CD4-positive, alpha-beta T cell treated with Interferon gamma for 1 hour (primary cell): ENCODE measurements at places on chromosomes 3 and 15.

DNA sequence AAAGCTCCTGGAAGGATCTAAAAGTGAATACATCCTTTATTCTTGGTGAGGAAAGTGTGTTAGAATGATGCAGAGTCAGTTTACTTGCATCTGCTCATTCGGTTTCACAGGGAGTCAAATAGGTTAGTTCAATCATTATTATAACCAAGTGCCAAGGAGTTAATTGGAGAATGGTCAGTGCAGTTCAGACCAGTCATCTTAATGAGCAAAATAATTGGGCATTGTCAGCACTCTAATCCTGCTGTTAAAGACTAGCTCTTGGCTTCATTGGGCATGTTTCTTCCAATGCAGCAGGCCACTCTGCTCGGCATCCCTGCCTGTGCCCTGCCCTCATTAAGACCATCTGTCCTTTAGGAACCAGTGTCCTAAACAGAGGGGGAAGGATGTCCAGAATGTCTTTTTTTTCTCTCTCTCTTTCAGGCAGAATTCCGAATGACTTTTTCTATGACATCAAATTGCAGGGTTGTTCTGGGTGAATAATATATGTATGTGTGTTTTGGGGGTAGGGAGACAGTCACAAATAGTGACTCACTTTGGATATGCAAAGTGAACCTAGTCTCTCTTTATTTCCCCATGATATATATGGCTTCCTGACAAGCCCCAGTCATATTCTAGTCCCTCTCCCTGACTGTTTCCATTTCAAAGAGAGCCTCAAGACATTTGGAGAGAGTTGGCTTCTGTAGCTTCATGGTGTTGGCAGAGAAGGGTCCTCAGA, 205.4 kb upstream of the TRIM42 start:
- no peak for DNase-seq

- no peak for DNase-seq
These were observed 581.4 kb downstream of the MECOM start for GRCh38 chr3:169082076-169082475.

DNA sequence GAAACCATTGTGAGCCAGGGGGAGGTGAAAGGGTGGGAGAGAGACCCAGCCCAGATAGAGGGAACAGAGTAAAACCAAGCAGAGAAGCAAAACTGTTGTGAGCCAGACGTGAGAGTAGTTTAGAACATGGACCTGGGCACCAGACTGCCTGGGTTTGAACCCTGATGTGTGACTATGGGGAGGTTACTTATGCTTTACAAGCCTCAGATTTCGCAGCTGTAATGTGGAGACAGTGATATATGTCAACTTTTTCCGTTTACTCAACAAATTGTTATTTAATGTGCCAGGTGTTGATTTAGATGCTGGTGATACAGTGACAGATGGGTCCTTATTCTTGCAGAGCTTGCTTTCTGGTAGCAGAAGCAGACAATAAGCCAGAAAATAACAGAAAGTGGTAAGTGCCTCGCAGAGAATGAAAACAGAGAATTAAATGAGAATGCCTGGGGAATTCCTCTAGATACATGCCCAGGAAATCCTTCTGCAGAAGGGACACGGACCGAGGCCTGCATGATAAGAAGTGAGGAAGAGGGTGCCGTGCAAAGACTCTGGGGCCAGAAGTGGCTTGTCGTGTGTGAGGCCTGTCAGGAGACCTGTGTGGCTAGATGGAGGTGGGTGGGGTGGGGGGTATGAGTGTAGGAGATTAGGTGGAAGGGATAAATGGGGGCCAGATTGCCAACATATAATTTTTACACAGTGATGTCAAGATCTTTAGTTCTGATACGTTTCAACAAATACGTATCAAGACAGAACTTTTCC, 15.0 kb downstream of the KAT2B start:
- no peak for DNase-seq

GRCh38 chr3:162643245-162643644, 1146.6 kb downstream of the OTOL1 start:
- no peak for DNase-seq

DNA sequence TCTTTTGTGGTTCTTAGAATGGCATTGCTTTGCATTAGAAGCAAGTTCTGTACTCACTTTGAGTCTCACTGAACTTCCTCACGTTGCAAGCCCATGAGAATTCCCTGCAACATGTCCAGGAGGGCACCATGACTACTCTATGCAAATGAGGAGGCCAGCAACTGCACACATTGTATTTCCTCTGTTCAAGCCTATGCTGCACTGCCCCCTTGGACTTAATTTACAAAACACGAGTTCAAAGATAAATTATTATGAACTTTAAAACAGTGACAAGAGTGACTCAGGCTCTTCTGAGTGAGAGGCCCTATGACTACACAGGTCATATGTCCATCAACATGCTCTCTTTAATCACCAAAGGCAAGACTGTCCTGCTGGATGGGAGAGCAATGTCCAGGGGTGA, 484.2 kb upstream of the ATP11B start:
- DNase-seq: no peak

GRCh38 chr3:12336099-12336498, 47.2 kb downstream of the PPARG start:
- DNase-seq: no peak

- no peak for DNase-seq
These were observed 12.9 kb downstream of the GABRB3 start for GRCh38 chr15:26759986-26760385.

- DNase-seq: no peak
These were observed 59.7 kb downstream of the GRIP2 start for GRCh38 chr3:14480207-14481017.

DNA sequence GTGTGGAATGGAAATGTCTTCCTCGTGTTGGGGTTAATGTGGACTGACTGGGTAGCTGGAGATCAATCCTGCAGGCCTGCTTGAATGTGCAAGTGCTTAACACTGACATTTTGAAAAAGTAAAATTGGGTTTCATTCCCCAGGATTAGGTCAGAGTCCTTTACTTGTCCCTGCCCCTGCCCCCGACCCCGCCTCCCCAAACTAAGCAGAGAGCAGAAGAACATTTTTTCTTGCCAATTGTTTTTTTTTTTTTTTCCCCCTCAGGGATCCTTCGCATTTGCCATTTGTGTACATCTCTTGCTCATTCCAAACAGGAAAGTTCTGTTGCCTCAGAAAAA, 147.0 kb upstream of the NR2F2 start:
- DNase-seq: no peak

DNA sequence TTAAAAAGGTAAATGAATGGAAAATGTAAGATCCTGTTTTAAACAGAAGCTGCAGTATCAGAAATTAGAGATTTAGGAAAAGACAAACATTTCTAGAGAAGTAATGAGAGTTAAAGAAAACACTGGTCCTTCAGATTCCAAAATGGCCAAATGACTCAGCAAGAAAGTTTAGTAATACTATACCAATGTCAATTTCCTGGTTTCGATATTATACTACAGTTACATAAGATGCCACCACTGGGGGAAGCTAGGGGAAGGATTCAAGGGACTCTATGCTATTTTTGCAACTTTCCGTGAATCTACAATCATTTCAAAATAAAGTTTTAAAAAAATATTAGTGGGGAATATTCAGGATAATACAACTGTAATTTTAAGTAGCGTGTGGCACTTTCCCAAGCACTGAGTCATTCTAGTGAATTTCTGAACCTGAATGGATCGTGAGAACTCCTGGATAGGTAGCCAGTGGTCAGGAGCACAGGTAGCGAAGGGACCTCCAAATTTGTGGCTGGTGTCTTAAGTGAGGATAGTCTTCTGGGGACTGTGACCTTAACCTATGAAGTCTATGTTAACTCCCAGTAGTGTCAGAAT, 37.6 kb downstream of the TMCC1 start:
- DNase-seq: no peak

GRCh38 chr3:45644791-45645201, 44.4 kb upstream of the SACM1L start:
- no peak for DNase-seq

DNA sequence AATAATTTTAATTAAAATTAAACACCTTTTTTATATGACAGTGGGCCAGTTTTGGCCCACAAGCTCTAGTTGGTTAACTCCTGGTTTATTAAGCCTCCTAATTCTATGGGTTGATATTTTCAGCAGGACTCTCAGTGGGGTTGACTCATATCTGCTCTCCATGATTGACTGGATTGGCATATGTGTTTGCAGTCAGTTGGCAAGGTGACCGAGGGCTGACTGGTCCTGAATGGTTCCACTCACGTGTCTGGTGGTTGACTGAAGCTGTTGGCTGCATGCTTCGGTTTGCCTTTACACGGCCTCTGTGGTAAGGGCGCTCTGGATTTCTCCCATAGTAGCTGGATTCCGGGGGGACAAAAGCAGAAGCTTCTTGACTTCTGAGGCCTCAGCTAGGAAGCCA, 65.3 kb upstream of the ZNF280D start:
- DNase-seq: no peak

DNA sequence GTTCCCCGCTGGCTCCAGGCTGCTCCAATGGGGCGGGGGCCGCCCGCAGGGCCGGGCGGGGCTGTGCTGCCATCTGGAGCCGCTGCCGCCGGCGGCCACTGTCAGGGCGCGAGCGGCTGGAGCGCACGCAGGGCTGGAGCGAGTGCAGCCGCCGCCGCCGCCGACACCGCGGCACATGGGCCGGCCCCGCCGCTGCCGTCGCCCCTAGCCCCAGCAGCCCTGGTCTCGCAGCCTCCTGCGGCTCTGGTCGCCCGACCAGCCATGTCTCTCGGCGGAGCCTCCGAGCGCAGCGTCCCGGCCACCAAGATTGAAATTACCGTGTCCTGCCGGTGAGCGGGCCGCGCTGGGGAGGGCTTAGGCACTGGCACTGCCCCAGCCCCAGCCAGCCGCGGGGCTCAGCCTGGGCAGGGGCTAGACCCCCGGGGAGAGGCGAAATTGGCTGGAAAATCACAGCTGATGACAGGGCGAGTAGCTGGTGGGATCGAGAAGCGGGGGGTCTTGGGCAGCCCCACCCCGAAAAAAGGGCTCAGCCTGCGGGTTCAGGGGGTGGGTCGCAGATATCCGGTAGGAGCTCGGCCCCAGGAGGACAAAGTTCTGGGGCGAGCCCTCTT, at the start of gene CPNE9:
Gene CPNE9, plus strand, starts transcription at position 98 of the 611 bp plus-strand sequence. Its CDS starts 164 bp downstream, at position 262.
- no peak for DNase-seq

DNA sequence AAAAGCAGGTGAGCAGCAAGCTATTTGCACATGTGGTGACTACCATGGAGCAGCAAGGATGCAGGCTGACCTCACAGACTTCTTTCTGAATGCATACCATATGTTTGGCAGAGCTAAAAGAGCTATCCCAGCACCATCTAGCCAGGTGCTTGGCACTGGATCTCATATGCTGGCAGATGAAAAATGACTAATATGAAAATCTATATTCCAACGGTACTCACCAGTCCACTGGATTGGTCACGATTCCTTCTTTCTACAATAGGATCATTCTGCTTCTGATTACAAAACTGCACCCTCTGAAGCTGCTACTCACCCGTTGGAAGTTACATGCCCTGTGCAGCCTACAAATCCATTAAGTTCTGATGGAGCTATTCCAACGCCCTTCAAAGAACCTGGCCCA, 714.3 kb upstream of the CFAP20DC start:
- no peak for DNase-seq

- DNase-seq: no peak
These were observed 747 bp downstream of the NSUN3 start for GRCh38 chr3:94063496-94064119.

- DNase-seq: peak; percentile 81
These were observed at the start of gene VWA5B2 for GRCh38 chr3:184229394-184230080. Gene VWA5B2, plus strand, starts transcription at chr3:184229585. Its CDS starts 944 bp downstream, at chr3:184230529.

- peak; percentile 14 for DNase-seq
These were observed 22.0 kb downstream of the SLC9A9 start for GRCh38 chr3:143826296-143826695.

DNA sequence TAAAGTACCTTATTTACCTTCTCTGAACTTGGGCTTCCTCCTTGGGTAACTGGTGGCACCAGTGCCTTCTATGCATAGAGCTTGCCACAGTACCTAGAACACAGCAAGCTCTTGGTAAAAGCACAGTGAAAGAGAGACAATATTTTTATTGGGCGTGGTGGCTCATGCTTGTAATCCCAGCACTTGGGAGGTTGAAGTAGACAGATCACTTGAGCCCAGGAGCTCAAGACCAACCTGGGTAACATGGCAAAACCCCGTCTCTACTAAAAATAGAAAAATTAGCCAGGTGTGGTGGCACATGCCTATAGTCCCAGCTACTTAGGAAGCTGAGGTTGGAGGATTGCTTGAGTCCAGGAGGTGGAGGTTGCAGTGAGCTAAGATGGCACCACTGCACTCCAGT, 285.1 kb downstream of the PTPRG start:
- no peak for DNase-seq

GRCh38 chr3:130901463-130902204, 7.8 kb downstream of the ATP2C1 start:
- DNase-seq: no peak

DNA sequence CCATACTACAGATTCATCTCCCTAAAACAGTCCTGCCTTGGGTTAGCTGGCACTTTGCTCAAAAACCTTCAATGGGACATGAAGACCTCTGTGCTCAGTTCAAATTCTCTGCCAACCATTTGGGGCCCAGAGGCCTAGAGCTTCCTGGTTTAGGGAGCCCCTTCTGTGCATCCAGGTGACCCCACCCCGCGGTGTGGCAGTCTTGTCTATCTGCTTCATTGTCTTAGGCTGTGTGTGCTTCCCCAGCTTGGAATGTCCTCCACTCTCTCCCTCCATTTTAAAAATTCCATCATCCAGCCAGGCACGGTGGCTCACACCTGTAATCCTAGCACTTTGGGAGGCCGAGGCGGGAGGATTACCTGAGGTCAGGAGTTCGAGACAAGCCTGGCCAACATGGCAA, 99.0 kb upstream of the NEO1 start:
- no peak for DNase-seq

DNA sequence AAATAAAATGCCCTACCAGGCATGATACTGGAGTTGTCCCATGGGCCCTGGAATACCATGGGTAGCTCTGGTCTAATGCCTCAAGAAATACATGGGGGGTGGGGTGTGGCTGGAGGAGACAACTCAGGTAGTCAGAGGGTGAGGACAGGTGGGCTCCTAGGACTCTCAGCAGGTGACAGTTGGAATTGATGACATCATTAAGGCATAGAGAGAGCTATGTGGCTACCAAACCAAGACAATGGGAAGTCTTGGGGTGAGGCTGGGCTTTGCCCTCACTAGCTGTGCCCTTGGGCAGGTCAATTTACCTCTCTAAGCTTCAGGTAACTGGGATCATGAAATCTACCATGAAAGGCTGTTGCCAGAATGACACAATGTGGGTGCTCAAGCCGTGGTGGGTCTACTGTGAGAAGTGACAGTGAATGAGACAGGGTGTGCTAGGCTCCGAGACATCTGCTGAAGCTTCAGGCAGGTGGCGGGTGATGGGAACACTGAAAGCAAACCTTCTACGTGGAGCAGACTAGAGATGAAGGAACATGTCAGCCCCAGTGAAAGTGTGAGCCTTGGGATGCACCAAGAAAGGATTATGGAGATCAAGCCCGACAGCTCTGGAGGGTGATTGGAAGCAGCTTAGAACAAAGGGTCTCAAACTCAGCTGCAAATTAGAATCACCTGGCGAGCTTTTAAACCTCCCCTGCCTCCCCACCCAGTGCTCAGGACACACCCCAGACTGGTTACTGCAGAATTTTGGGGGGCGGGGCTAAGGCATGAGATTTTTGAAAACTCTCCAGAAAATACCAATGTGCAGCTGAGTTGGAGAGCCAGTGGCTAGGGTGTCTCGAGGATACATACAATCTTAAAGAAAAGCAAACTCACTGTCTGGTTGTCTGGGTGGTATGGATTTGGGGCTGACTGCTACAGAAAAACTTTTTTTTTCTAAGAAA, 21.5 kb downstream of the SLC6A20 start:
- DNase-seq: no peak

- no peak for DNase-seq
These were observed 92.3 kb upstream of the P2RY1 start for GRCh38 chr3:152742368-152743347.

GRCh38 chr15:78244101-78244500, 9.7 kb upstream of the ACSBG1 start:
- no peak for DNase-seq
